ENCODE measurements at places on chromosomes 4 and X.

DNA sequence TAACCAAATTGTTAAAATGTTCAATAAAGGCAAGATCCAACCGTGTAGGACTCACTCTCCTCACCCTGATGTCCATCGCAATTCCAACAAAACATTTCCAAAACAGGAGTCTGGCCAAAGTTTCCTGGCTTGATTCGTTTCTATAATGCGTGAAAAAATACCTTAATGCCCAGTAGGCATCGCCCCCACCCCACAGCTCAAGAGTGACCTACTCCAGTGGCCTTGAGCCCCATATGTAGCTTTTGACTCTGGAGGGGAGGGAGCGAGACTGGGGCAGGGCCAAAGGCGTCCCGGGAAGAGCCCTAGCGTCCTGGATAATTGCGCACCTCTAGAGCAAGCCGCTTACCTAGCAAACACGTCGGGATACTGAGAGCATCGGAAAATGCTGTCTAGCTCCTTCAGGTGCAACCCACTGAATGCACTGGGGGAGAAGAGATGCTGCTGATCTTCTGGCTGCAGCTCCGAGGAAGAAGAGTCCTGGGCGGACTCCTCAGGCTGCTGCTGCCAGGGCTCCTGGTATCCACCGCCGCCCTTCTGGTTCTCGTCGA is 55.6 kb upstream of the NKAP start:
- no peak for DNase-seq

GRCh38 chrX:1788300-1788911 is 173.5 kb downstream of the ASMT start:
- DNase-seq, result no peak

- DNase-seq, result no peak
These were observed 69.5 kb downstream of the ANAPC4 start for GRCh38 chr4:25446611-25447010.

DNA sequence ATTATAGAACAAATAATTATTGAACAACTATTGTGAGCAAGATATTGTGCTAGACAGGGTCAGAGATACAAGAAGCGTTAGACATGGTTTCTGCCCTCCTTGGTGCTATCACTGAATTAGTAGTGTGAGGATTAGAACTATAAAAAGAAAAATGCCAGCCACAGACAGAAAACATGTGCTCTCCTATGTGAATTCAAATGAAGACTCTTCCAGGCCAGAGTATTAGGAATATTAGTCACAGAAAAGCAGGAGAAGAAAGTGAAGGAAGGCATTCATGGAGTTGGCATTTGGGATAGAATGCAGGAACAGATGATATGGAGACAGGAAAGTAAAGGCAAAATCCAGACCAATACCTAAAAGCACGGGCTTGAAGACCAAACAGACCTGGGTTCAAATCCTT is 179.6 kb upstream of the TENM3 start:
- no peak for DNase-seq

- no peak for DNase-seq
These were observed 33.9 kb downstream of the MTM1 start for GRCh38 chrX:150602296-150602695.

- no peak for DNase-seq
These were observed 69.5 kb downstream of the PARM1 start for GRCh38 chr4:75002381-75002780.

DNA sequence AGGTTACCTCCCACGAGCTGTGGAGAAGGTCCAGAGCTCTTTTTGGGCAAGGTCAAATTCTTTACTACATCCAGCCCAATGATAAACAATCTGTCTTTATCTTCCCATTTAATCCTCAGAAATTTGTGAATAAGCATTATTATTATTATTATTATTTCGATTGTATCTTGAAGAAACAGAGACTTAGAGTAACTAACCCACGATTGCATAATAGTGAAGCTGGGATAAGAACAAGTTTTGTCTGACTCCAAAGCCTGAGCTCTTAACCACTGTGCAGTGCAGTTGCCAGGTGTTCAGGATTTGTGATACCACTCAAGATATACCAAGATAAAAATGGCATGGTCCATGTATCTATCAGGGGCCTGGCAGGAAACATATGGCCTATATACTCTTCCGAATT is 166.5 kb upstream of the LDB2 start:
- DNase-seq, result no peak

DNA sequence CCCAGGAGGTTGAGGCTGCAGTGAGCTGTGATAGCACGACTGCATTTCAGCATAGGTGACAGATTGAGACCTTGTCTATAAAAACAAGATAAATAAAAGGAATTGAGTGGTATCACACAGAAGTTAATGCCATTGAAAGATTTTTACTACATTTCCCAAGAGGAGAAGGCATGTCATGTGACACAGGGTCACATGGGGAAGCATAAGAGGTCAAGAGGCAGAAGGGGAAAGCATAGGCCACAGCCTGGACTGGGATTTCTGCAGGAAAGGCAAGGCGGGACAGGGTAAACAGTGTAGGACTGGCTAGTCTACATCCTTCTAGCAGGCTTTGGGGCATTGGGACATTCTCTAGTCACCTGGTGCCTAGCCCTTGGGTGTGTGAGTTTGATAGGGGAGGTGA is 88.6 kb downstream of the PDGFRA start:
- DNase-seq, result no peak

- no peak for DNase-seq
These were observed 54.7 kb upstream of the MYOZ2 start for GRCh38 chr4:119080721-119081541.

DNA sequence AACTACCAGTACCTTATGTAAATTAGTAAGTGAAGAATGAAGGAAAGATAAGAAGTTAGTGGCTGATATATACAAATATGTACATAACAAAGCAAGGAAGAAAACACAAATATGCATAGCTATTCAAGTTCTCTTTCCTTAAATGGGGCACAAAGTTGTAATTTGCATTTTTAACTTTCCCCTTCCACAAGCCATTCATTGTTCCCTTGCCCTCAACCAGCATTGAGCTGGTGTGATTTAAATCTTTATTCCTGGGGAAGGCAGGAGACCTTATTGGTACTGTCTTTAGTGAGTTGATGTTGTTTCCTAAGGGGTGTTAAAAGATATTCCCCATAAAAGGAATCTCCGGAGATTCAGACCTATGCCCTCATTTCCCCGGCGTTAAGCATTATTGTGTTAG is 735.3 kb downstream of the PCDH18 start:
- DNase-seq, result no peak

GRCh38 chrX:92230628-92231027 is 451.5 kb downstream of the PCDH11X start:
- DNase-seq, result no peak

- DNase-seq, result no peak
These were observed 568 bp downstream of the FHDC1 start for GRCh38 chr4:152936446-152937335.

- DNase-seq, result no peak
These were observed 587 bp downstream of the TIMM8A start for GRCh38 chrX:101347859-101348451.

DNA sequence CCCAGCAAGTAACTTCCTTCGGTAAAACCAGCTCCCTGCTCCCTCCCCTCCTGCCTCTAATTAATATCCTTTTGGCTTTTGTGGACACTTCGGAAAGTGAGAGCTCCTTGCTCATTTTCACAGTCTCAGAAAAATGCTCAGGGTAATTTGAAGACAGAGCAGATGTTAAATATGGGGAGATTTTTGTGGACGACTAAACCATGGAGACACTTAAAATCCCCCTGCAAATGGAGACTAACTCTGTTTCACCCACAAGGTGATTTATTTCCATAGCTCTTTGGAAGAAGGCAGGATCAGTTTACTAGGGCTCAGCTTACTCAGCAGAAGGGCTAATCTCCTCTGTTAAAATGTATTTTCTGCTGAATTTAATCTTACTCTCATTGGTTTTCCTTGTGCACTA is 12.2 kb upstream of the AMOT start:
- no peak for DNase-seq

DNA sequence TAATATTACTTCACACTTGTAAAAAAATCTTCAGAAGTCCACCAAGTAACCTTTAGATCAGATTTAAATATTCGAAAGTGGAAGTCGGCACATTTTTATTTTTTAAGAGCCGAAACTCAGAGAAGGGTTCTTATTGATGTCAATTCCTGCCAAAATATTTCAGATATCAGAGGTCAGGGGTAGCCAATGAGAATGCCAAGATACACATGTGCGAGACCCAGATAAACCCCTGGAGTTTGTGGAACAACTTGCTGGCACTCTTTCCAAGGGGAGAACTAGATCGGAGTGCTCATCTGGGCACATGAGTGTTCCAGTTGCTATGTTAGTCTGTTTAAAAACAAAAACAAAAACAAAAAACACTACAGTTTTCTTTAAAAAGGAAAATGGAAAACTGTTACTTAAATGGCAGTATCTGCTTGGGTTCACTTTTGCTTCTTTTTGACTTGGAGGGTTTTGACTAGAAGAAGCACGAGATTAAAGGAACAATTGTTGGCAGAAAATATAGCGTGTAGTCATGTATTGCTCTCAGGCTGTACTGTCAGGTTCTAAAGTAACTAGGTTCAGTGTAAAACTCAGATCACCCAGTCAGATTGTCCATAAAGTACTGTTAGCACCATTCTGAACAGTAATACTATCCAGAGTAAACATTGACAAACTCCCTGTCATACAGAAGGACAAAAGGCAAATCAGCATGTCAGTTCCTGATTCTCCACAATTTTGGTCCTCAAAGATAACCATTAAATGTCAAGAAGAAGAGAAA is 188.0 kb upstream of the PACRGL start:
- no peak for DNase-seq

- no peak for DNase-seq
These were observed 35.7 kb downstream of the AFAP1 start for GRCh38 chr4:7903791-7904516.

DNA sequence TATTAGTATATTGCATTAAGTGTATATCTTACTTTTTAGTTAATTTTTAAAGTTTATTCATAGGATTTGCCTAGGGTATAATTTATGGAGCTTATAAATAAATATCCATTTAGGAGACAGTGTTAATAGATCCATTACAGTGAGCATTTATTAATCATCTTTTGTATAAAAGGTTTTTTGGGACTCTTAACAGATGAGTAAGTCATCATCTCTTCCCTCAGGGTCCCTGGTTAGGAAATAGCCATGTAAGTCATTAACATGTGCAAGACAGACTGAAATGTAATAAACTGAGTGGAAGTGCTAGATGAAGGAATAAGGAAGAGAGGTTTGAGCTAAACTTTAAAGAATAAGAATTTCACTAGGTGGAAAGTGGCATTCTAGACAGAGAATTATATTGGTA is 69.2 kb downstream of the PAQR3 start:
- DNase-seq, result no peak

- no peak for DNase-seq
These were observed 69.1 kb downstream of the HS3ST1 start for GRCh38 chr4:11359591-11359990.

GRCh38 chr4:86809809-86810208 is 39.4 kb downstream of the SLC10A6 start:
- no peak for DNase-seq

- no peak for DNase-seq
These were observed 20.4 kb downstream of the HERC5 start for GRCh38 chr4:88477229-88477860.

- DNase-seq, result no peak
These were observed 11.6 kb downstream of the VEGFC start for GRCh38 chr4:176780995-176781738.

DNA sequence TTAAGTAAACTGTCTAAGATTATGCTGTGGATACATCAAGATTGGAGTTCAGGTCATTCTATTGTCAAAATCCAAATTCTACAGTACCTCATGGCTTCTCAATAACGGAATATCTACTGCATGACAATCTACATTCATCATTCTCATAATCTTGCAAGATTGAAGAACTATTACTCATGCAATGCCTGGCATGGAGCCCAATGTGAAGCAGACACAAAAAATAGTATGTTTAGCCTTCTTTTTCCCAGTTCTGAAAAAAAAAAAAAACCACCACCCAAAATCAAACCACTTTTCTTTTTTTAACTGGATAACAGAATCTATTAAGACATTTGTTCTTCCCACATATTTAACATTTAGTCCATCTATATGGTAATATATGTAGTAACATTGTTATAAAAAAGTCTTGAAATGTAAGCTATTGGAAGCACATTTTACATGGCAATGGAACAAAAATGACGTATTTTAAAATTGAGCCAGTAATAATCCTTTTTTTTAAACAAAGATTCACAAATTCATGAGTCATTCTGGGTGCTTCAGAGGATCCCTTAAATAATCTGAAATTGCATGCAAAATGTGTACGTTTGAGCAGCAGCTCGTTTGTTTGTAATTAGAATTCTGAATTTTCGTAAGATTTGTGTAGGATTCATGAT is 232.2 kb upstream of the FMR1 start:
- no peak for DNase-seq

- DNase-seq, result no peak
These were observed 126.3 kb upstream of the EMCN start for GRCh38 chr4:100644150-100644549.

DNA sequence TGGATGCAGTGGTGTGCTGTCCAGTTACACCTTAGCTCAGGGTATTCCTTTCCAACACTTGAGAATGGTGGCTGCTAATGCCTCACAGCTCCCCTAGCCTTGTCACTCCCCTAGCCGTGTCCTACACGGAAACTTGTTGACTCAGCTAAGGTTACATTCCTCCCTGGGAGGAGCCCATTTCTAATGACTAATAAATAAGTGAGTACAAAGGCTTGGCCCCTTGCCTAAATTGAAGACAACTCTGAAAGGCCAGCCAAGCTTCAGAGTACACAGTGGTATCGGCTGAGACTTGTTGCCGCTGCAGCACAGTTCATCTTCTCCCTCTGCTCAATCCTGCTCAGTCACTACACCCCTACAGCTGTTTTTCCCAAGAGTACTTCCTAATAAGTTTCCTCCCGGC is 21.2 kb upstream of the SLC25A31 start:
- DNase-seq, result no peak

GRCh38 chrX:110215411-110215810 is 102.5 kb downstream of the AMMECR1 start:
- DNase-seq, result no peak

DNA sequence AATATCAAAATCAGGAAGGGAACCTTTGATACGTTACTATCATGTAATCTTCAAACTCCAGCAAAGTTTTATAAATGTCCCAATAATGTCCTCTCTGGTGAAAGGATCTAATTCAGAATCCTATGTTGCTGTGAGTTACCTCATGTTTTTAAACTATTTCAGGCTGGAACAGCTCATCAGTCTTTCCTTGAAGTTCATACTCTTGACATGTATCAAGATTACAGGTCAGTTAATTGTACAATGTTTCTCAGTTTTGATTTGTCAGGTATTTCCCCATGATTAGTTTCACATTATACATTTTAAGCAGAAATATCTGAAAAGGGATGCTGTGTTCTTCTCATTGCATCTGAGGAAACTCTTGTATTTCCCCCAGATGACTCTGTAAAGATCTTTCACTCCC is 136.5 kb upstream of the HS3ST1 start:
- DNase-seq, result no peak
